Esophagus squamous epithelium (tissue), 5 donors: ENCODE measurements at places on chromosomes 12 and 14. TPM values are rescaled to one million over a fixed set of nuclear protein-coding genes. Genes with fewer than 3 reads are reported as not detected.

Gene DDN
- 0.27 TPM for total RNA-seq

Gene PEBP1
- total RNA-seq, result 187 TPM

Gene RIMBP2
- 0.08 TPM for total RNA-seq

Gene C12orf60
- total RNA-seq, result 0.15 TPM

Gene RERG
- total RNA-seq, result 1.4 TPM

Gene ZNF26
- total RNA-seq, result 6.1 TPM

Gene GPR68
- total RNA-seq, result 14.9 TPM

Gene FLRT2
- total RNA-seq, result 8.4 TPM

Gene OTUB2
- total RNA-seq, result 5.4 TPM

Gene KLRB1
- 2.7 TPM for total RNA-seq

Gene RDH16
- 0.38 TPM for total RNA-seq

Gene DNAH10
- total RNA-seq, result not detected

Gene GABARAPL1
- total RNA-seq, result 10.3 TPM

Gene NXPH4
- 4.0 TPM for total RNA-seq

Gene KRT74
- total RNA-seq, result 0.19 TPM

Gene AMDHD1
- 0.26 TPM for total RNA-seq

Gene IL26
- total RNA-seq, result 1.3 TPM

Gene DLGAP5
- 16.8 TPM for total RNA-seq

Gene SYCP3
- total RNA-seq, result not detected

Gene POTEG
- total RNA-seq, result not detected

Gene GALNT9
- not detected for total RNA-seq

Gene KLRD1
- 1.3 TPM for total RNA-seq

Gene HCAR2
- total RNA-seq, result 12.0 TPM

Gene OAS2
- 10.3 TPM for total RNA-seq

Gene SERPINA12
- not detected for total RNA-seq

Gene EXOC3L4
- not detected for total RNA-seq

Gene IL22
- total RNA-seq, result 0.35 TPM

Gene HOXC12
- not detected for total RNA-seq

Gene PRH2
- total RNA-seq, result 7.0 TPM

Gene BEST3
- not detected for total RNA-seq

Gene SMAGP
- total RNA-seq, result 114 TPM

Gene KLRG1
- total RNA-seq, result 0.48 TPM

Gene KRT85
- total RNA-seq, result not detected

Gene CATSPERB
- 0.82 TPM for total RNA-seq

Gene KRT75
- not detected for total RNA-seq

Gene C1RL
- 53.2 TPM for total RNA-seq

Gene GLT8D2
- 0.61 TPM for total RNA-seq

Gene MYL2
- not detected for total RNA-seq

Gene SLC10A1
- not detected for total RNA-seq

Gene A2M
- total RNA-seq, result 14.7 TPM

Gene NDRG2
- 161 TPM for total RNA-seq

Gene FSCB
- total RNA-seq, result not detected

Gene LRRIQ1
- total RNA-seq, result 0.09 TPM

Gene SIX6
- total RNA-seq, result not detected

Gene KRT8
- 37.6 TPM for total RNA-seq

Gene RHOF
- 20.4 TPM for total RNA-seq

Gene PPFIBP1
- total RNA-seq, result 62.6 TPM

Gene ZNF385A
- total RNA-seq, result 25.2 TPM

Gene TAS2R8
- not detected for total RNA-seq

Gene CLEC1B
- total RNA-seq, result not detected

Gene COX8C
- not detected for total RNA-seq

Gene VDR
- total RNA-seq, result 22.1 TPM

Gene FZD10
- total RNA-seq, result 15.8 TPM

Gene INSM2
- total RNA-seq, result not detected

Gene RAD9B
- total RNA-seq, result not detected
